ENCODE measurements at places on chromosomes 1 and 21. TPM values are rescaled to one million over a fixed set of nuclear protein-coding genes. Genes with fewer than 3 reads are reported as not detected.
A peak's percentile ranks its signal among the peaks of the same experiment; 100 is the strongest.

DNA sequence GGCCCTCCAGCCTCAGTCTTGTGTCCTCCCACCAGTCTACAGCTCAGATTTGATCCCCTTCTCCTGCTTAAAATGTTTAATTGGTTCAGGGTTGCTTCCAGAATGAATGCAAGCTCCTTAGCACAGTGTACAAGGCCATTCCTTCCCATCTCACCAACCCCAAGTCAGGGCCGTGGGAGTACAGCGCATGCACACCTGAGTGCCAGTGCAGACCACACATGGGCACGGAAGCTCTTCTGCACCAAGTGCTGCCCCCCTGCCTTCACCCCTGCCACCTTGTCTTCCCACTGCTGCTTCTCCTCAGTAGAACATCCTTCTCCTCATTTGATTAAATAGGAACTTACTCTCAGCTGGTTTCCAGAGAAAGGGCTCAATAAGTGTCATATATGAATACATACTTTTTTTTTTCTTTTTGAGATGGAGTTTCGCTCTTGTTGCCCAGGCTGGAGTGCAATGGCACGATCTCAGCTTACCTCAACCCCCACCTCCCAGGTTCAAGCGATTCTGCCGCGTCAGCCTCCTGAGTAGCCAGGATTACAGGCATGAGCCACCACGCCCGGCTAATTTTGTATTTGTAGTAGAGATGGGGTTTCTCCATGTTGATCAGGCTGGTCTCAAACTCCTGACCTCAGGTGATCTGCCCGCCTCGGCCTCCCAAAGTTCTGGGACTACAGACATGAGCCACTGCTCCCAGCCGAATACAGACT is 9.3 kb downstream of the PMF1 start:
- no peak for DNase-seq

GRCh38 chr1:43799656-43800635 is 92.6 kb downstream of the ST3GAL3 start:
- peak; percentile 82 for DNase-seq

DNA sequence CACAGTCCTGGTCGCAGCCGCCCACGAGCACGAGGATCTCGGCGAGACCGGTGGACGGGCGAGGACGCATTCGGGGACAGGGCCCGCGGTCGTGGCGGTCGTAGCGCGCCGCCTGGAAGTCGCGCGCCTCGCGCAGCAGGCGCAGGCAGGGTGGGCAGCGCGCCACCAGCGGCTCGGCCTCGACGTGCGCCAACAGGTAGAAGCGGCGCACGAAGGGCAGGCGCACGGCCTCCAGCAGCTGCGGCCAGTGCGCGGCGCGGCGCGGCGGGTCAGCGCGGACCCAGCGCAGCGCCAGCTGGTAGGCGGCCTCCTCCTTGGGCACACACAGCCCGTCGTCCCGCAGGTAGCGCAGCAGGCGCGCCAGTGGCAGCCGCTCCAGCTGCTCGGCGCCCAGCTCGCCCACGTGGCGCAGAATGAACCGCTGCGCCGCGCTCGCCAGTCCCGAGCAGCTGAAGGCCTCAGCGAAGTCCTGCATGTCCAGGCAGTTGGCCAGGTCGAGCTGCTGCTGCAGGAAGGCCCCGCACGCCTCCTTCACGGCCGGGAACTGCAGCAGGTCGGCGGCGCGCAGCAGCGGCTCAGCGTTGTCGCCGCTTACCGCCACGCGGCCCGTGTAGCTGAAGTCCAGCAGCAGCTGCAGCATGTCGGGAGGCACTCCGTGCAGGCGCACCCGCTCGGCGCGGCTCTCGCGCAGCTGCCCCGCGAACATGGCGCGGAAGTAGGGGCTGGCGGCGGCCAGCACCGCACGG is 573 bp downstream of the KLHL21 start:
- DNase-seq: peak; percentile 82

DNA sequence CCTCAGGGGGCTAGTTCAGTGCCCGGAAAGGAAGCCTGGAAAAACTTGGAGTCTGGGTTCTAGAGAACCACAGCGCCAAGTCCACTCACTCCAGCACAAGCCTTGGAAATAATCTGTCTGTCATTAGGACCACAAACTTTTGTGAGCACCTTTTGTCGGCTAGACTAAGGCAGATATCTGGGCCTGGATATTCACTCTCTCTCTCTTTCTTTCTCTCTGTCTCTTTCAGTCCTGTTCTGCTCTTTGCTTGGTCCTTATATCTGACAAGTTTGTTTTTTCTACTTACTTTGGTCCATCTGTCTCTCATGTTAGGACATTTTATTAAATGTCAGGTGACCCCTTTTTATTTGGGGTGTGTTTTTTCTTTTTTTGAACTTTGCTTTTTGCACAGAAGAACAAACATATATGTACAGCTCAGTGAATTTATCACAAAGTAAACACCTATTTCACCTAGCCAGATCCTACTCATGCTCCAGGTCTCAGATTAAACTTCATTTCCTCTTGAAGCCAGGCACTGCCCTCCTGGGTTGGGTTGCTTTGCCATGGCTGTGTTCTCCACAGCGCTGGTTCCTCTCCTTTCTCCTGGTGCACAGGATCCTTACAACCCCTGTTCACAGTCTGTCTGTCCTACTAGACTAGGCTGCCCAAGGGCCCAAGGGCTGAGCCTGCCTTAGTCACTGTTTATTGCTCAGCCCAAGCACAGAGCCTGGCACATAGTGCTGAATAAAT is 40.8 kb downstream of the TCEANC2 start:
- DNase-seq: no peak

DNA sequence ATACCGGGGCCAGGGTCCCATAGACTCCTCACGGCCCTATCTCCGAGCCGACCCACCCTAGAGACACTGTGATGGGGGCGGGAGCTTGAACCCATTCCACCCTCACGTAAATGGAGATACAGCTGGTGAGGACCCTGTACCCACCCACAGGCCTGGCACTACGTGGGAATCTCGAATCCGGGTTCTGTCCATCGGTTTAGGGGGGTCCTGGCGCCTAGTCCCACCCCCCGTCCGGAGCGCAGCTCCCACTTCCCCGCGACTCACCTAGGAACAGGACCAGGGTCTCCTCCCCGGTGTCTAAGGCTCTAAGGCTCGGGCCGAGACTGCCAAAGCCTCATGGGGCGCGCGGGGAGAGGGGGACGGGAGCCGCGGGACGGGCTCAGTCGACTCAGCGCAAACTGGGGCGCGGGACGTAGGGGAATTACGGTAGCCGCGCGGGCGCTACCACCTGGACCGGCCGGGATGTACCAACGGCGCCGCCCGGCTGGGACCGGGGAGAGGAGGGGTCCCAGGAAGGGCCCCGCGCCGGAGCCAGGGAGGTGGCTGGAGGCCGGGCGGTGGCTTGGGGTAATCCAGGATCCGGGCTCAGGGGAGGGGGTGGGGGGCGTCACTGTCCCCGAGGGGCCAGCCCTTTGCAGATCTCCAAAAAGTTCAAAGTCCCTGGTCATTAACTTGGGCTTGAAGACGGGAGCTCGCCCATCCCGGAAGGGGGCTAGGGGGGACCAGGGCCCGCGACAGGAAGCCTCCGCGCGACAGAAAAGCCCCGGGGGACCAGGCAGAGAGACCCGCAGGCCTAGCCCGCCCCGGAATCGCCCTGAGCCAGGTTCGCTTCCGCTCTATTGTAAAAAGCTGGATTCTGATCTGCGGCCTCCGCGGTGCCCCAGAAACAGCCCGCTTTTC is 1.0 kb downstream of the PLEKHG5 start:
- DNase-seq: peak; percentile 85

DNA sequence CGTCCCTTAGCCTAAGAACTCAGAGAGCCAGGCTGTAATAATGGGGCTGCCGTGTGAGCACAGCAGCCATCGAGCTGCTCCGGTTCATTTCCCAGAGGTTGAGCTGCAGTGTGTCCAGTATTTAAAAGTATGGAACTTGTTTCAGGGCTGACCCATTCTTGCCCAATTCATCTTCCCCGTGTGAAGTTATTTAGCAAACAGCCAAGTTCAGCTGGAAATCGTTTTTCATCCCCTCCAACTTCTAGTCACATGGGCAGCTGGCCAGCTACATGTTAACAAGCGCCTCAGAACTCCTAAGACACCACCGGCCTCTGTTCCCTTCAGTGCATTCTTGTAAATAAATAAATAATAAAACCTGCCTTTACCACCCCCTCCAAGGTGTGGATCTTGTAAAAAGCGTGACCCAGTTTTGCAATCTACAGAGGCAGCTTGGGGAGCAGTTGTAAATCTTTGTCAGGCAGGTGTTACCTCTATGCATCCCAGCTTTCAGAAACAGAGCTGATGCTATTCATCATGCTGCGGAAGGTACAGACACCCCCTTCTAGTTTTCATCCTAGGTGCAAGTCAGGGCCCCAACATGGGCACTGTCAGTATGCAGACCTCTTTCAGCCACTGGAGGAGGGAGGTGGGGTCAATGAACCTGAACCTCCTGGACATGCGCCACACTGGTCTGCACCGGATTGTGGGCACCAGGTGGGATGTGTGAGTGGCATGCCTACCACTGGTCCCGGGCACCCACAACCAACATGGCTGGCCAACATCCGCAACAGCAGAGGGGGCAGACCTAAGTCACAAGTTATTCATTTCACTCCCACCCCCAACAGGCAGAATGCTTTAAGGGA is 18.7 kb upstream of the KNCN start:
- no peak for DNase-seq

DNA sequence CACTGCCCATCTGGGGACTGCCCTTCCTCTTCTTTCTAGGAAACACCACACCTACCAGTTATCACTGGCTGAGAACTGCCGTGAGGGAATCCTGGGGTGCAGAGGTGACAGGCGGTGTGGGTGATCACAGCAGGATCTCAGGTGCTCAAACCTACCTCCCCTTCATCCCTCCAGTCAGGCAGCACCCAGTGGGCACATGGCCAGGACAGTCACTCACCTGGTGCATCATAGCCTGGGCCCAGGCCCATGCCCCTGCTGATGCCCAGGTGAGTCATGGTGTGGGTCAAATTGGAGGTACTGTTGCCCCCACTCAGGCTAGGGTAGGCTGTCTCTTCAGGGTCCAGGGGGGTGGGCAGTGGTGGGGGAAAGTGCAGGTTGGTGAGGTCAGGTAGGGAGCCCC is 5.3 kb upstream of the DENND4B start:
- no peak for DNase-seq

Gene CTH
- total RNA-seq: 20.6 TPM

Gene PROX1
- total RNA-seq: under 0.01 TPM

Gene SPSB1
- 13.5 TPM for total RNA-seq

Data from GM23248 (cell line).